Iris pigment epithelial cell (primary cell): ENCODE measurements at places on chromosomes 6 and 20.

DNA sequence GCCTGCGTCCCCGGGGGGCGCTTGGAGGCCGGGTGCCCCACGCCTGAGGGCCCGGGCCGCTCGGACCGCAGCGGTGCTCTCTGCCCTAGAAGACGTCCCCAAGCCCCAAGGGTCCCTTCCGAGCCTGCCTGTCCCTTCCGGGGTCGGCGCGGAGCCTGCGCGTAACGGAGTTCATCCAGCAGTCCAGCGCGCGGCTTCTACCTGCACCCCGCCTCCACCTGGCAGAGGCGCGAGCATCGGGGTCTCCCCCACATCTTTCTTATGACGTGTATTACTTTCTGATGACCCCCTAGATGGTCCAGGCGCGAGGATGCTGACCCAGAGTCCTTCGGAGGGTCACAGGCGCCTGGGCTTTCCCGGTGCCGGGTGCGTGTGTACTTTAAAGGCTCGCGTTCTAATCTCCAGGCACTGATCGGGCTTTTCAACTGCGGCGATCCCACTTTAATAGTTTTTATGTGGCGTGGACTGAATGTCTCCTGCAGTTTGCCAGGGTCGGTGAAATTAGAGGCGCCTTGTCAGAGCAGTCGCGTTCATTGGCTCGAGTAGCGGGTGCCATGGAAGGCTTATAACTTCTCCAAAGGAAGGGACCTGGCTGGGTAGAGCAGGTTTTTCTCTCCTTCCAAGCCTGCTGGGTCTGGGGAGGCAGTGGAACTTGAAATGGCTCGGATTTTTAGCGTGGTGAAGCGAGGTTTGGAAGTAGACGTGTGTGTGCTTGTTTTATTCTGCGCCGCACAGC, 912 bp downstream of the EYA4 start:
- peak; percentile 45 for DNase-seq

GRCh38 chr20:60869625-60870024, 382.4 kb upstream of the CDH4 start:
- DNase-seq: no peak

DNA sequence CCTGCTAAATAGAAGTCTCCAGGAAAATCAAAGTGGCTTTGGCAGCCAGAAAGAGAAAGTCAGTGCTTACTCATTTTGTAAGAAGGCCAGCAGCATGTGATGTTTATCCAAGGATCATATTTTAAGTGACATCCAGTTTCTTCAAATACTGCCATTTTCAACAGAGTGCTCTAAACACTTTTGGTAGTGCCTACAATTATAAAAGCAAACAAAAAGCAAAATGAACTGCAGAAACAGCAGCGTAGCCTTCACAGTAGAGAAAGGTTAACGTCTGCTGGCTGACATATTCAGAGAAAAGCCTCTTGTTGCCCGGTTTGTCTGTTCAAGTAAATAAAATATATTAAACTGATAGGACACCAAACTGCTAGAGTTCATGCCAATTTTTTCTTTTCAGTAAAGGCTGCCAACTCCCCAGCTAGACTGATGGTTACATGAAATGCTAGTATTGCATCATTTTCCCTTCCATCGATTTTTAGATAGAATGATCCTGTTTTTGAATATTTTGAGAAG, 705.7 kb upstream of the SLC35B3 start:
- peak; percentile 42 for DNase-seq

DNA sequence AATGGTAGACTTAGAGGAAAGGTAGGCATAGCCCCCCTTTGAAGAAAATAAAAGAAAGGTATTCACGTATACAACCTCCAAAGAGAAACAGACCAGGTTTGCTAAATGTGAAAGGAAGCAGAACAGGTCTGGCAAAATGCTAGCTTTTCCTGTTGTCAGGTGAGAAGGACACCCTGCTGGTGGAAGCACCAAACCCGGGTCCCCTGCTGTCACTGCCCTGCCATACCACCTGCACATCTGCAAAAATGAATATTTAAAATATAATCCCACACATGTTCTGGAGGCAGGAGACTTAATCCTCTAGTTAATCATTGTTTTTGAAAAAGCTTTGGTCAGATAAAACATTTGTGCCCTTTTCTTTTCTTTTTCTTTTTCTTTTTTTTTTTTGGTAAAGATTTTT, 48.9 kb upstream of the OLIG3 start:
- DNase-seq: no peak

- peak; percentile 41 for DNase-seq
Observed at GRCh38 chr20:38113401-38114325, 51.4 kb downstream of the TGM2 start.

- peak; percentile 97 for DNase-seq
Observed at GRCh38 chr6:153092082-153093013, 38.7 kb downstream of the RGS17 start.

- no peak for DNase-seq
Observed at GRCh38 chr6:69791065-69791471, 5.7 kb downstream of the LMBRD1 start.

GRCh38 chr6:7317538-7317937, 4.5 kb upstream of the SSR1 start:
- no peak for DNase-seq

DNA sequence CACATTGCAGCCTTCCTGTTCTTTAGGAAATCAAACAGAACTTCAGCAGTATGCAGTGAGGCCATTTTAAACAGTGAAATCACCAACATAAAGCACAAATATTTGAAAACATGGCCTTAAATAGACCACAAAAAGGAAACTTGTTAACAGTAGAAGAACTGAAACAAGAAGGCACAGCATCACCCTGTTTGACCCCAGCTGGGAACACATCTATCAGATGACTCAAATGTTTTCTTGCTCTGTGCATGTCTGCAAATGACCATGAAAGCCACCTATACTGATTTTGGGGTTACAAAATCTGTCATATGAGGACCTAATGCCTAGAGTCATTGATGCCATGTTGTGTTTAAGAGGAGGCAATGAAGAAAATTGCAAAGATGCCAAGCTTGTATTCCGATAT, 123.8 kb upstream of the ADGRF1 start:
- peak; percentile 64 for DNase-seq

GRCh38 chr20:10047427-10047826, 12.6 kb downstream of the ANKEF1 start:
- no peak for DNase-seq

- peak; percentile 48 for DNase-seq
Observed at GRCh38 chr6:7978736-7979135, 68.1 kb upstream of the TXNDC5 start.

DNA sequence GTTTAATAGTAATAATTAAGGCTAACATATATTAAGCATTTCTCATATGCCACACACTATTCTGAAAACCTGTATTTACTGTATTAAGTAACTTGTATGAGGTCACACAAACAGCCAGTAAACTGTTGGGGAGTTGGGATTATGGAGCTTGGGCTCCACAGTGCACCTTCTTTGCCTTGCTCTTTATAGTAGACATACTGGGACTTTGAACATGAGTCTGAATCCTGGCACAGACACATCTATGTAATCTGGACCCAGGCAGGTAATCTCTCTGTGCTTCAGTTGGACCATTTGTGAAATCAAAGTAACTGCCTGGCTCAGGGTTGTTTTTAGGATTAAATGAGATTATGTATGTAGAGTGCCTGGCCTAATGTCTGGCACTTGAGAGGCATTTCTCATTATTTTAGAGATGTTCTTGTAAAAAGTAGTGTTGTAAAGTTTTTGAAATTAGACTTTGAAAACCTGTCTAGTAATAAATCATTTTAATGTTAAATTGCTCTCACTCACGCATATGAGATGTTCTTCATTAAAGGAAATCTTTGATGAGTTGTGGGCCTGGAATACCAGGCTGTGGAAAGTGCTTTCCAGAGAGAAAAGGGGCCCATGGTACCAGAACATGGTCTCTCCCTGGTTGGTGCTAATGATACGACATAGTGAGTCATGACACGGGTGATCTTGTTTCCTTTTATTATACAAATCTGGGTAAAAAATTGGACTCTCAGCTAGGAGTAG, 34.3 kb downstream of the LRRC1 start:
- no peak for DNase-seq

DNA sequence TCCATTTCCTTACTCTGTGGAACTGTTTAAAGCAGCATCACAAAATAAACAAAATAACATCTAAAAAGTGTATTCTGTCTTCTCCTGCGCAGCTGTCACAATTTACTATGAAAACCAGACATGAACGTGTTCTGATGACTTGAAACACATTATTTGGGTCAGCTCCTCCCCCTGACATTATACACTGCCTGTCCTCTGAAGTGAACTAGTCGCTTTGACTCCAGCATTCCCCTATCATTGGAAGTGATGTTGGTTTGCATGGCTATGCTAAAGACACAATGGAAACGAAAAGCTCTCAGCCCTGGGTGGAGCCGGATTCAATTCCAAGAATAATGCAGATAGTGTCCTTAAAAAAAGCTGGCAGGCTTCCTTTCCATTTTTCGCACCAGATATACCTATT, 125.9 kb downstream of the FYN start:
- no peak for DNase-seq

GRCh38 chr20:18822832-18823231, 9.2 kb downstream of the SCP2D1 start:
- DNase-seq: no peak

DNA sequence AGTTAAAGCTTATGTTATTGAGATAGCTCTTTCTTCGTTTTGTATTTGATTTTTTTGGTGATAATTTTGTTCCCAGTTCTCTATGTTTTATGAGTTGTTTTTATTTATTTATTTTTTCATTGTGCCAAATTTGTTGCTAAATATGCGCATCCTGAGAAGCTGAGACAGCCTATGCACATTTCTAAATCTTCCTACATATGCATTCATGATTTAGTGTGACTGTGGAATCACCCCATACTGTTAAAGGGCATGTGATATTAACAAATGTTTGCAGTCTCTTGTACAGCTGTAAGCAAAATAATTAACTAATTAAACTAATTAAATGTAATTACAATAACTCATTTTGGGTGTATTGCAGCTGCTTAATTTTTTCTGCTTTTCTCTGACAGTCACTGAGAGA, 10.4 kb downstream of the TFAP2B start:
- no peak for DNase-seq

DNA sequence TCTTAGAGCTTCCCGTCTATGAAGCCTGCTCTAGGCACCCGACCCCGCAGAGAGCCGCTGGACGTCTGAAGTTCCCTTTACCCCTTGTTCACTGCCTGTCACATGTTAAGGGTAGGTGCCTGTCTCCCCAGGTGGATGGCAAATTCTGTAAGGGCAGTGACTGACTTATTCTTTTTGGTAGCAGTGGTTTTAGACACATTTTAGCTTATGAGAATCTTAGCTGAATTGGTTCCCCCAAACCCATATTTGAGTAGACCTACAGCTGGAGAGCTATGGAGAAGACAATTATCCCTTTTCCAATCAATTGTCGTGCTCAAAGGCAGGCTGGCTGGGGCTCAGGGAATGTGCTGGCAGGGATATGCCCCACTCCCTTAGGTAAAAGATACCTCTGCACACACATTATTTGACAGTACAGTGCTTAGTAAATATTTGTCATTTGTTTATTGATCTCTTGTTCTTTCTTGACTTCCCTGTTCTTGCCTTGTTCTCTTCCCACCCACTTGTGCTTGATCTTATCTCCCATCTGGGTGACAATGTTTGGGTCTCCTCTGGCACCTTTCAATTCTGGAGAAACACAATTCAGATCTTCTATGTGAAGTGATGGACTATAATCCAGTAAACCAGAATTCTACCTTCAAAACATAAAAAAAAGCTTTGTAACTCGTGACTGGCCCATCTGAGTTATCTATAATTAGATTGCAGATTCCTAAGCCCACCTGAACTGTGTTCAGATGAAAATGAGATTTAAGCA, 114.3 kb upstream of the SLC2A12 start:
- DNase-seq: peak; percentile 62

- no peak for DNase-seq
Observed at GRCh38 chr20:1616858-1617434, 2.9 kb downstream of the SIRPB1 start.

DNA sequence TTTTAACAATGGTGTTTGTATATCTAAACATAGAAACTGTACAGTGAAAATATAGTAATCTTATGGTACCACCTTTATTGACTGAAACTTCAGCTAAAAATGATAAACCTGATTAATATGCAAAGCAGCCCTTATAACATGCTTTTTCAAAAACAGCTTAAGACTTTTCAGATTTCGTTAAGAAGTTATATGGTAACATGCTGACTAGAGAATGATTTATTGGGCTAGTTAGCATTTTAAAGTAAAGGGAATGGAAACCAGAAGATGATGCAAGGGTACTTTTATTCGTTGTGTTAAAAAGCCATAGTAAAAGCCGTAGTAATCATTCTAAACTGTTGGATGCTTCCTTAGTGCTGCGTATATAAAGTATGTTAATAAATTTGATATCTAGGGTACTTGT, 50.5 kb downstream of the CBFA2T2 start:
- DNase-seq: no peak

DNA sequence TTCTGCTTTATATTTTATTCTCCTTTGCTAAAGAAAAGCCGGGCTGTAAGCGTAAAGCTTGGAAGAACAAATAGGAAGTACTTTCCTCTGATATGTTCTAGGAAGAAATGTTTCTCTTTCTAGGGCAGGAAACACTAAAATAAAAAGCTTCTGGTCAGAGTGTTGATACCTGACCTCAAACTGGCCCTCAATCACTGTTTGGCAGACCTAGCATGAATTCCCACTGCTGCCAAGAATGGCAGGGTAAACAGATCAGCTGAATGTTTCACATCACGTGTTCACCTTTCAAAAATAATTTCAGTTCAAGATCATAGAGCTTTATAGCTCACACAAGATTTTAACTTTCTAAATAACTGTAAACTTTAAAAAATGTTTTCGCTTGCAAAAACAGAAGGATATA, 2.9 kb downstream of the MPC1 start:
- DNase-seq: no peak

GRCh38 chr20:44087051-44087856, 99.7 kb downstream of the JPH2 start:
- DNase-seq: no peak

DNA sequence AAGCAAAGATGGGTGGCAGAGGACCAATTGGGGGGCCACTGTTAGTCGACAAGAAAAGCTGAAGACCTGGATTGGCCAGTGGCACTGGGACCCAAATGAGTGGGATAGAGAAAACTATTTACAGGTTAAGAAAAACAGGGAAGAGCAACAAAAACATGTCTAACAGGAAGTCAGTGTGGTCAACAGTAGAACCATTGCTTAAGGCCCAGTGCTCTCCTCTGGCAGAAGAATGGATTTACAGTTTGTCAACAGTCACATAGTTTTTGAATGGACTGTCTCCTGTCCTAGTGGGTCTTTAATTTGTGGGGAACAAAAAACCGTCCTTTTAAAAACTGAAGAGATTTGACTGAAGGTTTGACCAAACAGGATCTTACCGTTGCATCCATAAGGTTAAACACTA, 12.1 kb upstream of the WTAP start:
- DNase-seq: peak; percentile 21

GRCh38 chr6:26383624-26384417, 913 bp downstream of the BTN2A2 start:
- DNase-seq: peak; percentile 85
